Activated CD4-positive, alpha-beta T cell treated with anti-CD3 and anti-CD28 coated beads, Interleukin-2, Interleukin-6, amounts not matched to agents 100 ng/mL and 50 ng/mL, durations not matched to agents 16 hours and 8 hours (primary cell): ENCODE measurements at places on chromosomes 6 and 20.
A peak's percentile ranks its signal among the peaks of the same experiment; 100 is the strongest.

DNA sequence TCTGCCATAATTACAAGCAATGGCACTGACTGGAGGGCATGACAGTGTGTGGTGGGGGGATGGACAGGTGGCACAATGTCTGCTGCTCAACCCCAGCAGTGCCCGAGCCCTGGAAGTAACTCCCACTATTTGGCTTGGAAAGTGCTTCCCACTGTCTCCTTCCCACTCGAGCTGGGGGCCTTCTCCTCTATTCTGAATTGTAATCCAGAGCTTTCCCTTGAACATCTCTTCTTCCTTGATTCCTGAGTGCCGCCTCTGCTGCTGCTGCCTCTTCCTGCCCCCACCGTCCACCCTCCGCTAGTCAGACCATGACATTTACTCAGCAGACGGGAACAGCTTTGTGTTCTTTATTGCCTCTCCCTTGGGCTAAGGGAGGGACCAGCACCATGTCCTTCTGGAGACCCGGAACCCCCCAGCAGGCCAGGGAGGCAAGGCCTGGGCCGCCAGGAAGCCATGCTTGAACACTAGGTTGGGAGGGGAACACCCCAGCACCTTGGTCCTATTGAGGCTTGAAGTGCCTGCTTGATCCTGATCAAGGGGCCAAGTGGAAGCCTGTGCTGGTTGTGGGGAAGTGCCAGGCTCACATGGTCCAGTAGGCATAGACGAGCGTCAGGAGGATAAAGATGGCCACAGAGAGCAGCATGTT, 17.0 kb downstream of the CCDC167 start:
- no peak for DNase-seq

- DNase-seq = no peak
Measured at GRCh38 chr6:142749556-142749955, 195.4 kb downstream of the HIVEP2 start.

DNA sequence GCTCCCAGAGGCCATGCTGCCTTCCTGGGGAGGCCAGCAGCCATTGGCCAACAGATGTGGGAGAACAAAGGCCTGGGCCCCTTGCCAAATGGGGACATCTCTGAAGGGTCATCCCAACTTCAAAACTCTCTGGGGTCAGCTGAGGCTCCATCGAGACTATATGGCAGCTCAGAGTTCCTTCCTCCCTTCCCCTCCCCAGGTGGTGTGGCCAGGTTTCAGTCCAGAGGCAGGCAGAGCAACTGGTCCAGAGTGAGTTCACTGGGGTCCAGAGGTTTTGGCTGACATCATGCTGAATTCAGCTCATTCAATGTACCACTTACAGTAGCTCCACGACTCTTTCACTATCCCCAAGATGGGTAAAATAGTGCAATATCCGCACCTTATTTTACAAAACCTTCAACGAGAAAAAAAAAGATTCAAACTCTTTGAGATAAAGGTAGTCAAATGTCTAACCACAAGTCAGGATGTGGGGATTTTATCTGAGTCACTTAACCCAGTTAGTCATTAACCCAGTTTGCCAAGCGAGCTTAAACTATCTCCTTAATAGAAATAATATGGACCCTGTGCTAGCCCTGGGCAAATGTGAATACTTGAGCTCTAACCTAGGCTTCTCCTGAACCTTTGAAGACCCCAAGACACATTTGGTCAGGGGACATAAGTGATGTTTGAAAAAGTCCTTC, 108.4 kb upstream of the PLEKHG1 start:
- DNase-seq = peak; percentile 76

DNA sequence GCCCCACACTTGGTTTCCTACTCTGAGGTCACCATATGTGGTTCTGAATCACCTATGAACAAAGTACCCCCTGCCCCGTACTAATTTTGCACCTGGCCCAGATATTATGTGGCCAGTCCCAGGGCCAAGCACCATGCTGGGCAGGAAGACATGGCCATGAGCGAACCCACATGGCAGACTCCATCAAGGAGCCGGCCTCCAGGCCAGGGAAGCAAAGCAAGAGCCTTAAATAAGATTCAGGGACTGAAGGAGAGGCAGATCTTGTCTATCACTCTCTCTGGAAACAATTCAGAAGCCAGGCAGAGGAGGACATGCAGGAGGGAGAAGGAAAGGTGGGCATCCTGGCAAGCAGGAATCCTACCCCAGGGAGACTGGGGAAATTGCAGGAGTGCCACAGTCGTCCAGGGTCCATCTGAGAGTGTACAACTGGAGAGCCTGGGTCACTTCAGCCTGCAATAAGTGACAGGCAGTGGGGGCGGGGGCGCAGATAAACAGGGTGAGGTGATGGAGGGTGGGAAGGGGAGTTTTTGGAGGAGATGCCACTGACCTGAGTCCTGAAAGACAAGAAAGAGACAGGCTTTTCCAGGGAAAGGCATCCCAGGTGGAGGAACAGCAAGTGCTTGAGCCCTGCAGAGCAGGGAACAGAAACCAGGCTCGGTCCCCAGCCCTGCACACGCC, 2.1 kb upstream of the BMP7 start:
- no peak for DNase-seq

DNA sequence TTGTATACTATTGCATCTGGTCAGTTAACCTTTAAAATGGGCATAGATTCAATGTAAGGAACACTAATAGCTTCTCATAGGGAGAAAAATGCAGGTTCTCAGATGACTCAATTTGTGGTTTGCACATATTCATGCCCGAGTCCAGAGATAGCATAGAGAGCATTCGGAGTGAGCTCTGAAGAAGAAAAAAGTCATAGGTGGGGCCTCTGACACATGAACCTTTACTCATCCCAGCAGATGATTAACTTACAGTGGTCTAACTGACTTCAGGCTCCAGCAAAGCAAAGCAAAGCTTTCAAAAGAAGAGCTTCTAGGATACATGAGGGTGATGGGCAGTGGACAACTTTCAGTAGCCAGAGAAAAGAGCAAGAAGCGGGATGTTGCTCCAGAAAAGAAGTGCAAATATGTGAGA, 55.3 kb upstream of the BTN3A2 start:
- peak; percentile 86 for DNase-seq
